Stimulated activated CD8-positive, alpha-beta memory T cell treated with anti-CD3 and anti-CD28 coated beads, Interleukin-7, amount 100 ng/mL, for 1 hour (primary cell): ENCODE measurements at places on chromosomes 4 and X.
A peak's percentile ranks its signal among the peaks of the same experiment; 100 is the strongest.

DNA sequence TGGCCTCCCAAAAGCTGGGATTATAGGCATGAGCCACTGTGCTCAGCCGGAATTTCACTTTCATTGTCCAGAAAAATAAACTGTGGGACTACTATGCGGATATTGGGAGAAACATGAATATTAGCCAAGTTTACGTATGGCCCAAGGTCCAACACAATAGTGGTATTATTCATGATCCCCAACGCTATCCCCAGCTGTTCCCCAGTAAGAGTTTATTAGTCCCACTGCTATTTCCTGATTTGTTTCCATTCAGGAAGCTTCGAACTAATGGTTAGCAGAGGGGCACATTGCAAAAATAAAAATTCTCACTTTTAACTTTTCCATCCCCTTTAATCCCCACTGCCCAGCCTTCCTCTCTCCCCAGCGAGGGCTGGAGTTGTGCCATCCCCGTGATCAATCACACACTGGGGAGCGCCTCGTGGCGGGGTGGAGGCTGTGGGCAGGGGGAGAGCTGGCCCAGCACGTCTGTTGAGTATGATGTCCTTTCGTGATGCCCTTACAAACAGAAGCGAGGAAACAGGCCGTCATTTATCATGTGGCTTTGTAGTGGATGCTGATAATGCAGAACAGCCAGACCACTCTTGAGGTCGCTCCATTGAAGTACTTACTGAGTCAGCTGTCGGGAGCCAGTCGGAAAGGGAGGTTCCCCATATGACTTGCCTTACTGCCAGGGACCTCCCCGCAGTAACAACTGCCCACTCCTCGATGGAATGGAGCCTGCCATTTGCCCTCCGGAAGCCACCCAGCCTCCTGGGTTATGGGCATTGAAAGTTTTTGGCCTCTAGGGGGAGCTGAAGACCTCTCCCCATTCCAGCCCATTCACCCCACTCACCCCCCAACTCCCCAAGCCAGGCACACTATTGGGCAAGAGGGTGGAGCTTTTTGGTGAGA is 117.0 kb downstream of the KDR start:
- no peak for DNase-seq

- no peak for DNase-seq
Observed at GRCh38 chr4:52718123-52718522, 33.1 kb downstream of the ERVMER34-1 start.

- no peak for DNase-seq
Observed at GRCh38 chr4:177393236-177393635, 49.0 kb downstream of the AGA start.

- peak; percentile 30 for DNase-seq
Observed at GRCh38 chr4:123396307-123397143, at the start of gene SPRY1. Gene SPRY1, plus strand, starts transcription at chr4:123396795. Its CDS starts 4,797 bp downstream, at chr4:123401592.

DNA sequence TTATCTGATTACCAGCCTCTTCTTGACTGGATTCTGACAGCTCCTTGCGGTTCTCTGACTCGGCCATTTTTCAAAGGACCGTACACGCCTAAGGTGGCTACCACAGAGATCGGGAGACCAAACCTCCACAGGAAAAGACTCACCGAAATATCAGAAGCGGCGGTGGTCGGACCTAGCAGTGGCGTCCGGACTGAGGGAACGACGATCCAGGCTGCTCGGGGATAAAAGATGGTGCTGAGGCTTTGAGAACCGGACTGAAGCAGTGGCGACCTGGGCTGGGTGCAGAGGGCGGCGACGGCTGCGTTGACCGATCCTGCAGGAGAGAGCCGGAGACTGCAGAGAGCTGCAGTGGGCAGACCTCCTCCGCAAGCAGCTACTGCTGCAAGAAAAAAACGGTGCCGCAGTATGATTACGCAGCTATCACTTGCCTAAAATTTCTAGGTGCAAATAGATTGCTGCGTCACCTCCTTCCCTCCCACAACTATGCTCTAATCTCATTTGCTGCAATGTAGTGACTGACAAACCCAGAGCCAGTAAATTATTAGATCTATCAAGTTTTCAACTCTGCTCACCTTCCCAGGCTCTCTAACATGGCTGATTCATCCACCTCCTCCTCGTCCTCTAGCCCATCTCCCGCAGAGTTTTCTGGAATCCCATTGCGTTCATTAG is at the start of gene NAP1L2:
NAP1L2 (minus strand) TSS at position 426 of the 669 bp plus-strand sequence; CDS start at position 67, 359 bp downstream.
- DNase-seq = no peak

DNA sequence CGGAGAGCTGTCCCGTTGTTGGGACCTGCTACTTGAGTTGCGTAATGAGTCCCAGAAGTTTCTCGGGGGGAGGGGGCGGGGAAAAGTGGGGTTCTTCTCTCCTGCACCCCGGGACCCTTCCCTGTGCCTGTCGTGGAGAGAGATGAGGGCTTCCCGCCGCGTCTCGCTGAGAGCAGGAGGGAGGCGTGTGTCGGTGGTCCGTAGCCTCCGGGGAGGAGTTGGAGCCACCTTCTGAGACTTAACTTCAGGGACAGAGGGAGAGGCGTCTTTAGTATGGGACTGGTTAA is 698 bp downstream of the AFF1 start:
- DNase-seq = no peak

GRCh38 chr4:113539408-113539807 is 222.1 kb downstream of the CAMK2D start:
- DNase-seq = no peak

DNA sequence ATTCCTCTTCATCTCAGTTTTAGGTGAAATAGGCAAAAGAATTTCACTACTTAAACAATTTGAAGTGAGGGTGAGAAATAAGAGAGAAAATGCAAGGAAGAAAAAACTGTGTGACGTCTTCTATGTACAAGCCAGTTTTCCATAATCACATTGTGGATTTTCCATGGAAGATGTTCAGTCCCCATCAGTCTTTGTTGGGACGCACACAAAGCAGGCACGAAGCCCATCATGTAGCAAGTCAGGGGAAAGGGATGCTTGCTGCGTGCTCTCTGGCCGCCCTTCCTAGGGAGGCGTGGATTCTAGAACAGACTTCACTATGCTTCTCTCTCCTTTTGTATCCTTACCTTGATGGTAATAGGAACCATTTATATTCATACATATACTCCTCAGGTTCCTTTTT is 54.7 kb downstream of the RBPJ start:
- no peak for DNase-seq

GRCh38 chrX:148229801-148230303 is 248.7 kb downstream of the FMR1NB start:
- no peak for DNase-seq

- no peak for DNase-seq
Observed at GRCh38 chr4:66451741-66452140, 781.5 kb upstream of the EPHA5 start.

DNA sequence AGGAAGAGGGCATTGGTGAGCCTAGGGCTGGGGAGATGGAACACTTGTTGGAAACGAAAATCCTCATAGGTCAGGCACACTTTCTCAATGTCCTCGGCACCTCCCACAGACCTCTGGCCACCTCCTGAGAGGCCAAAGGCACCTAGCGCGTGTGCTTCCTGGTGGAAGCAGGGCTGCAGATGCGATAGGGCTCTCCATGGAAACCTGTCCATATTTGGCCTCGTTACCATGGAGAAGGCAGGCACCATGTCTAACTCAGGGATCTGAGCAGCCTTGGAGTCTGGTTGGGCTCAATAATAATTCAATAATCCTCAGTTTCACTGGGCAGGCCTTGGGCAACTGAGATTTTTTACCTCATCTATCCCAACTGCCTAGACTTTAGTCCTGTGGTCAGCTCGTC is 58.3 kb downstream of the RAI2 start:
- DNase-seq = no peak

DNA sequence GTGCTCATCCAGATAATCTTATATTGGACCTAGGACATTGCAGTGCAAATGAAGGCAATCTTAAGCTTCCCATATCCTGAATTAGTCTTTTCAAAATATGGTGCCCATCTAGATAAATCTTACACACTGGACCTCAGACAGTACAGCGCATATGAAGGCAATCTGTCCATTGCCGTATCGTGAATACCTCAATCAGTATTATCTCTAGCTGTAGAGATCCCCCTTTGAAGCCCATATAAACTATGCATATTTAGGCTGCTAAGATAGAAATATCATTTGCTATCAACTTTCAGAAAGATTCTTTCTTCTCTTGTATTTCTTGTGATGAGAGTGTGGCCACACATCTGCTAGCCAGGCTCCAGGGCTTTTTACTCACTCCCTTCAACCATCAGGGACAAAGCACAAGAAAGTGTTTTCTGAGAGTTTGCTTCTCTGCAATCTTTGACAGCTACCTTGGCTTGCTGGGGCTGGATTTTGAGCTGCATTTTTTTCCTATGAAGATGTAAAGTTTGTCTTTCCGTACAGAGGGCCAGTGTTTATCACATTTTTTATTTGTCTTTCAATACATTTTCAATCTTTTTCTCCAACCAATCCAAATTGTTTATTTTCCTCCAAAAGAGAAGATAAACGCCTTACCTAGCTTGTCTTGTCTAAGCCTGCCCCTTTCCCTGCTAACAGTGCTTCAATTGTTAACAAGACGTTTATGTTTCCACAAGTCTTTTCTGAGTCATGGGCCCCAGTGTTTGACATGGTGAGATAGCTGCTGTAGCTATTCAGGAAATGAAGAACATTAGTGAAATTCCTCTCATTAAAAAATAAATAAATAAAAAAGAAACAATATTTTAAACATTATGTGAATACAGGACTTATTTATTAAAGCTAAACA is 57.6 kb upstream of the FAT1 start:
- DNase-seq = no peak

DNA sequence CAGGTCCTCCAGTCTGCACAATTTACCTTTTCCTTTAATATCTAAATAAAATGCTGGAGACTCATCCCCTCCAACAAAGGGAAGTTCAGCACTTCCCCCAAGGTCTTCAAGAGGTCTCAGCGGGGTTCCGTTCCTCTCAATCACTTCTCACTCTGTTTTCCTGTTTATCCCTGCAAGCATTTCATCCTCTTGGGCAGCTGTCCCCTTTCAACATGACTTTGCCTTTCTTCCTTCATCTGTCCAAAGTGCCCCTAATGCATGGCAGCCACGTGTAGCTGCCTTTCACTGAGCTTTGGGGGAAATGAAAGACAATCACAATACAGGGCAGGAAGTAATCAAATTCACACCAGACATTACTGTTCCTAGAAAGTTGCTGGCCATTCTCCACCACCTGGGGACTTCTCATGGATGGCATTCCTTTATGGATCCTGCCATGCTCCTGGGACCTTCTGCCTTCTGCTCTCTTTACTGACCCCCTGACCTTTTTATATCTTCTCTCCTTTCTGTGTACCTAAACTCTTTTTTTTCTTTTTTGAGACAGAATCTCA is 79.7 kb upstream of the USP9X start:
- no peak for DNase-seq

GRCh38 chrX:85065512-85066198 is 62.0 kb downstream of the APOOL start:
- no peak for DNase-seq

DNA sequence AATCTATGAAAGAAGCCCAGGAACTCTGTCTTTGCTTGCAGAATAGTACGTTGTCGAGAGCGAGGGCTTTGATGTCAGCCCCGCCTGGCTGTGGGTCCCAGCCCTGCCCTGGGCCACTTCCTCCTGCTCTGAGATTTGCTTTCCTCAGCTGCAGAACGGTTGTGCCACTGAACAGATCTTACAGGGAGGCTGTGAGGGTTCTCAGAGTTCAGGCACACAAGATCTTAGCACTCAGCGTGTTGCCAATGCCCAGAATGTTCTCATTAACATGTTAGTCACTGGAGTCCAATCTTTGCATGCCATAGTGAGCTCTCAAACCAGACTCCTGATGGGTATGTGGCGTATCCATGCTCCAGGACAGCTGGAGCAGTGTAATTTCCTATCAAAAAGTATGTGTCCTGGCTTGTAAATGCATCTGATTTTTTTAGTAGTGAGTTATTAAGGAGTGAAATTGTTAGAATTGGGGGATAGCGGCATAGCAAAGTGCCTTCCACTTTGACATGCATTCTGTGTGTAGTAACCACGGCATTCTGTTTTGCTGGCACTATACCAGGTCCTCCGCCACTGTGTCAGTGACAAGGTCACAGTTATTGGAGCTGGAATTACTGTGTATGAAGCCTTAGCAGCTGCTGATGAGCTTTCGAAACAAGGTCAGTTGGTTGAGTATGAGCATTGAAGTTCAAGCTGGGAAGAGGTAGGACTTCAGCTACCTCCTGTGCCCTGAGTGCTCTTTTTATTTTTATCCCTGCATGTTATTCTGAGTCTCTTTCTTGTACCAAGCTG is 31.6 kb downstream of the TKTL1 start:
- no peak for DNase-seq

- no peak for DNase-seq
Observed at GRCh38 chr4:16278178-16278577, 51.9 kb upstream of the TAPT1 start.

DNA sequence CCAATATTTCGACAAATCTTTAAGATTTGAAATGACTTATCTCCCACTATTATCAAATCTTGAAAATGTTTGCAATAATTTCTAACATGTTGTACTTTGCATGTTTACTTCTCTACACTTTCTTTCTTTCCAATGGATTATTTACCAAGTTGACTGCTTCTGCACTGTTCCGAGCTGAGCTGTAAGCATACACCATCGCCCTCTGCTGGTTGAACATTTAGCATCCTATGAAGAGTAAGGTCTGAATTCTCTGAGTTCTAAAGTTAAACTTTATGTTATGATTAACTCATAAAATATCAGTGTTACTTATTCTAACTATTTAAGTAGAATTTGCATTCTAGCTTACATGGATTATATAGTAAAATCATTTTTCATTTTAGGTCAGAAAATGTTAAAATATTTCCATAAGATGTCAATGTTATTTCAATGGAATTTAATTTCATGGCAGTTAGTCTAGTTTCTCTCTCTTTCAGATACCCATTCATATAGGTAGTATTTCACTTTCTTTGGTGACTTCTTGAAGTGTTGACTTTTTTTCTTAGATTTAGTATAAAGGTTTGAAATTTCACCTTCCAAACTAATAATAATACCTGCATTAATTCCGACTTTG is 137.4 kb downstream of the DKK2 start:
- no peak for DNase-seq

DNA sequence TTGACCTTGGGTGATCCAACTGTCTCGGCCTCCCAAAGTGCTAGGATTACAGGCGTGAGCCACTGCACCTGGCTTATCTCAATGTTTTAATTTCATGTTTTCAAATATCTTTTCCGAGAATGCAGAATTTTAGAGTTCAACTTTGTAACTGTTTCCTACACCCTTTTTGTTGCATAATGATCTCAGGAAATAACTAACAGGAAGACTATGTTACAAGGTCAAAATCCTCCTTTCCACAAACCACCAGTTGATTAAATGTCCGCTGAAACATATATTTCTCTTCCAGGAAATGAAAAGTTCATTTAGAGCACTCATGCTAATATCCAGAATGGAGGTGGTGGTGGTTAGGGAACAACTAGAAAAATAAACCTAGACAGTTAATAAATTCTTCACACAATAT is 377.8 kb downstream of the PPP4R3C start:
- no peak for DNase-seq

- DNase-seq = no peak
Observed at GRCh38 chr4:6549890-6550620, 24.9 kb upstream of the MAN2B2 start.

DNA sequence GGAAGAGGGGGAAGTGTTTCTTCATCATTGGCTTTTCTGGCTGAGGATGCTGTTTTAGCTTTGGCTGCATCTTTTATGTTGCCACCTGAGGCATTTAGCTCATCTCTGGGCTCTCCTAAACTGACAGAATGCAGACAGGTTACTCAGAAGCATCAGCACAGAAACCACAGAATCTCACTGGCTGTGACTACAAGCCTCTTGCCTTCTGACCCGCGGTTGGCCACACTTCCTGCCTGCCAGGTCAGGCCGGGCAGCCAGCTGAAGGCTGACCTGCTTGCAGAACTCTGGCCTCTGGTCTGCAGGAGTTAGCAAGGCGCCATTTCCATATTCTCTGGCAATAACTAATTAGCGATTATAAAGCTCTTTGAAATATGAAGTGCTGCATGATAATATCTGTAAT is 366.5 kb downstream of the MID1IP1 start:
- no peak for DNase-seq

- no peak for DNase-seq
Observed at GRCh38 chr4:152052451-152053057, 291.7 kb upstream of the GATB start.
